Left cardiac atrium (tissue), 4 donors: ENCODE measurements at places on chromosomes 3 and 15. TPM values are rescaled to one million over a fixed set of nuclear protein-coding genes. Genes with fewer than 3 reads are reported as not detected.

- DNase-seq = no peak
Observed at GRCh38 chr3:113623811-113624210, 72.6 kb downstream of the USF3 start.

DNA sequence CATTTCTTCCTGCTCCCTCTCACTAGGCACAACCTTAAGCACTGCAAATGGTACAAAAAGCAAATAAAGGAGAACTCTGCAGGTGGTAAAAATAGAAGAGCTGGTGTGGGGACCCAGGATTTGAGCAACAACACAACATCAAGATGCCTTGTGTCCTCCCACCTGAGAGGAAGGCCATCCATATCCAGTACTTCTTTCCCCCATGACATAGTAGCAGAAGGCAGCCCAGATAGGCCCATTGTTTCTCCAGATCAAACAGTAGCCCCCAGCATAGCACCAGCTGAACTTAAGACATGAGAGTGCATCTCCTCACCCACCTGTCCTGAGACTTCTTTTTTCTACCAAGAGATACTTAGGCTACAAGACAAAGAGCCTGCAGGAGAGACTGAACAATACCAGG, 180.5 kb downstream of the GOLGA6L6 start:
- no peak for DNase-seq

DNA sequence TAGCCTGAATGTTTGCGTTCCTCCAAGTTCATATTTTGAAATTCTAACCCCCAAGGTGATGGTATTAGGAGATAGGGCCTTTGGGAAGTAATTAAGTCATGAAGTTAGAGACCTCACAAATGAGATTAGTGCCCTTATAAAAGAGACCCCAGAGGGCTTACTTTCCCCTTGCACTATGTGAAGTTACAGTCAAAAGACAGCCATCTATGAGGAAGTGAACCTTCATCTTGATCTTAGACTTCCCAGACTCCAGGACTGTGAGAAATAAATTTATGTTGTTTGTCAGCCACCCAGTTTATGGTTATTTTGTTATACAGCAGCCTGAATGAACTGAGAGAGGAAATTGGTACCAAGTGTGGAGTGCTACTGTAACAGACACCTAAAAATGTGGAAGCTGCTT, 74.4 kb downstream of the DAPK2 start:
- no peak for DNase-seq

- DNase-seq = no peak
Observed at GRCh38 chr3:128174675-128175590, 21.7 kb downstream of the EEFSEC start.

DNA sequence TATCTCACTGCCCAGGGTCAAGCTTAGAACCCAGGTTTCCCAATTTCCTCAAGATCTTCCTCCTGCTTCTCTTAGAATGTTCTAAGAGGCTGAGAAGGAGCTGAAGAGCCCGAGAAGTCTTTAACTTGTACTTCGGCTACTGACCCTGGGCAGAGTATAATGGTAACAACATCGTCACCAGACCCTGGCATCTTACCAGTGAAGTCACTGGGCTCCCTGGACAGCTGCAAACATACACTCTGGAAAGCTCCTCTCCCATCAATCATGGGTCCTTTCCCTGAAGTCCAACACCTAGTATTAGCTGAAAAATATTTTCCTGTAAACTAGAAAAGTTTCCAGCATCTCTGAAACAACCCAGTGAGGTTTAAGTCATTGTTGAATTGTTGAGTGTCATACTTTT, 22.7 kb downstream of the CPEB1 start:
- no peak for DNase-seq

GRCh38 chr15:38130205-38130567, 122.5 kb upstream of the SPRED1 start:
- no peak for DNase-seq

The MED12L gene
- 0.44 TPM for total RNA-seq
